SK-N-DZ (cell line): ENCODE measurements at places on chromosomes 1 and 21.

DNA sequence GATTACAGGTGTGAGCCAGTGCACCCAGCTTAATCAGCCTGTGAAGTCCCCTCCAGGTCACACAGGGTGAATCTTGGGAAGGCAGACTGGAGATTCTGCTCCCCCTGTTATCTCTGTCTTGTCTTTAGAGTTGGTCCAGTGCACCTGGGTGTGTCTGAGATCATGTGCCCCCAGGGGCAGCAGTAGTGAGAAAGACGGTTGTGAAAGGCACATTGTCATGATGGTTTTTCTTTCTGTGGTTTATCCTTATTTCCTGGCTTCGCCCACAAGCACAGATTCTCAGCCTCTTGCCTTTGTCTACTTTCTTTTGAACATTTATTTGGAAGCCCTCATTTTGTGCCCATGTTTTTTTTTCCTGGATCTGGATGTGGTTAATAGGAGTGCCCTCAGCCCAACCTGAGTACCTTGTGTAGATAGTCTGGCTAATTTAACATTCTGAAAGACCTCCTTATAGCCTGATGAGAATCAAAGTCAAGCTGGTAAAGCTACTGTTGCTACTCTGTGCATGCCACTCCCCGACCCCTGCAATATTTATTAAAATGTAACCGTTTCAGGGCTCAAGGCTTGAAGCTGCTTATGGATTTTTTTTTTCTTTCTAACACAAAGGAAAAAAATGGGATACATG is 23.7 kb downstream of the UCK2 start:
- no peak for DNase-seq

DNA sequence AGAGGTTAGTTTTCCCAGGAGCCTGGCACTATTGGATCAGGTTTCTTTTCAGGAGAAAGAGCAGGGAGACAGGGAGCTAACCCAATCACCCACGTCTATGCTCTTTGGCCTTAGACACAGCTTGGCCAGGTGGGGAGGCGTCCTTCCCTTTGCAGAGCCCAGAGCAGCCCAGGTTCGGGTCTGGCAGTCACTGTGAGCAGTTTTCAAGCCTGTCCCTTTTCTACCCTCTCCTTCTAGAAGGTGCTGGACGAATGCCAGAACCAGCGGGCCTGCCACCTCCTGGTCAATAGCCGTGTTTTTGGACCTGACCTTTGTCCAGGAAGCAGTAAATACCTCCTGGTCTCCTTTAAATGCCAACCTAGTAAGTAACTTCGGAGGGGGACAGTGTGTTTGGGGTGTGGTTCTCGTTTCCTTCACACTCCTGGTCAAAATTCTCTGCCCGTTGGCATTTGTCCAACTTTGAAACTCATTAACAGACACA is 44.9 kb downstream of the EVA1C start:
- DNase-seq, result no peak

- DNase-seq, result no peak
These were observed 95.3 kb downstream of the BACH1 start for GRCh38 chr21:29394051-29394450.

DNA sequence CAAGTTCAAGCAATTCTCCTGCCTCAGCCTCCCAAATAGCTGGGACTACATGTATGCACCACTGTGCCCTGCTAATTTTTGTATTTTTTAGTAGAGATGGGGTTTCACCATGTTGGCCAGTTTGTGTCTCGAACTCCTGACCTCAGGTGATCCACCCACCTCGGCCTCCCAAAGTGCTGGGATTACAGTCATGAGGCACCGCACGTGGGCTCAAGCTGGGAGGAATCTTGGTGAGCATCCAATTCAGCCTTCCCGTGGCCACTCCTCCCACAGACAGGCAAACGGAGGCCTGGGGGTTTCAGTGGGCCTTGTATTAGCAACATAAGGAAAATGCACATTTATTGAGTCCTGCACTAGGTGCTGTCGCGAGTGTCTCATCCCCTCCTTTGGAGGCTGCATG is 24.5 kb upstream of the VWA5B1 start:
- no peak for DNase-seq

- no peak for DNase-seq
These were observed 217.6 kb downstream of the SDCCAG8 start for GRCh38 chr1:243473227-243474135.

GRCh38 chr1:208108213-208108608 is 136.0 kb downstream of the PLXNA2 start:
- no peak for DNase-seq

- no peak for DNase-seq
These were observed 32.7 kb downstream of the HSD17B7 start for GRCh38 chr1:162823231-162823630.

DNA sequence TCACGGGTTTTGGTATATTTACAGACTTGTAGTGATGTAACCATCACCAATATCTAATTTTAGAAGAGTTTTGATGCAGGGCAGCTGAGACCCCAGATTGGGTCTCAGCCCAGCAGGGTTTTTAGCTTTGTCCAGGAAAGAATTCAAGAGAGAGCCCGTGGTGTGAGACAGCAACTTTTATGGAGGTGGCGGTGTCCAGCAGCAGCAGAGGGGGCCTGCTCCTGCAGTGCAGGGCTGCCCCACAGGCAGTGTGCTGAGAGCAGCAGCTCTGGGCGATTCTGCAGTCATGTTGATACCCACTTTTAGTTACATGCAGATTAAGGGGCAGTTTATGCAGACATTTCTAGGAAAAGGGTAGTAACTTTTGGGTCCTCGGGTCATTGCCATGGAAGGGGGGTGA is 1.8 kb upstream of the EPHX1 start:
- DNase-seq, result no peak

GRCh38 chr1:36400514-36400824 is 2.8 kb upstream of the LSM10 start:
- no peak for DNase-seq

GRCh38 chr1:113147073-113147625 is 74.2 kb downstream of the LRIG2 start:
- peak; percentile 98 for DNase-seq

GRCh38 chr1:152960452-152961044 is 9.9 kb upstream of the SPRR4 start:
- DNase-seq, result no peak

GRCh38 chr21:43372663-43373361 is 54.1 kb downstream of the SIK1 start:
- no peak for DNase-seq

- DNase-seq, result no peak
These were observed 36.7 kb upstream of the RASAL2 start for GRCh38 chr1:178057141-178057765.

- DNase-seq, result no peak
These were observed 349.4 kb downstream of the NUF2 start for GRCh38 chr1:163670989-163671757.

- DNase-seq, result peak; percentile 43
These were observed 16.9 kb downstream of the TCEANC2 start for GRCh38 chr1:54070171-54070837.

DNA sequence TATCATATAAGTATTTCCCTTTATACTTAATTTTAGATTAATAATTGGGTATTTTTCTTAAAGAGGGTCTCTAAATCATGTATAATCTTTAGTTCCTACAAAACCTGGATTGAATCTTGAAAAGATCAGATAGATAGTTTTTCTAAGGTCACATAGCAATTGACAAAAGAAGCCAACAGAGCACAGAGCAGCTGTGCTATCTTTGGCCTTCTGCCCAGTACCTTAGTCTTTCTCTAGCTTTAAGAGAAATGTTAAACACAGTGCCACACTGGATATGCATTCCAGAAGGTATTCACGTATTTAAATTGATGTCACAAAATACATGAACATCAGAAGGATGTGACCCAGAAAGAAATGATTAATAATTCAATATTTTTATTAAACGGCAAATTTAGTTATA is 86.8 kb downstream of the C21orf91 start:
- no peak for DNase-seq

DNA sequence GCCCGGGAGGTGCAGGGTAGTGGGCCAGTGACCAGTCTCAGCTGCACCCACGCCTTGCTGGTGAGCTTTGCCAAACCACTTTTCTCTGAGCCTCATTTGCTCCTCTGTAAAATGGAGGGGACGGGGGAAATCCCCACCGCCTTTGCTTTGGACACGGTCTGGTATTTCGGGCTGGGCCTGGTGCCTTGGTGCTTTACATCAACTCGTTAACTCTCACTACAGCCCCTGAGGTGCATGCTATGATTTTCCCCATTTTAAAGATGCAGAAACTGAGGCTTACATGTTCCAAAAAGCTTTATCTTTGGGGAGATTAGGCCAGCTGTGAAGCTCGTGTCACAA is 116.1 kb upstream of the RUNX3 start:
- no peak for DNase-seq

DNA sequence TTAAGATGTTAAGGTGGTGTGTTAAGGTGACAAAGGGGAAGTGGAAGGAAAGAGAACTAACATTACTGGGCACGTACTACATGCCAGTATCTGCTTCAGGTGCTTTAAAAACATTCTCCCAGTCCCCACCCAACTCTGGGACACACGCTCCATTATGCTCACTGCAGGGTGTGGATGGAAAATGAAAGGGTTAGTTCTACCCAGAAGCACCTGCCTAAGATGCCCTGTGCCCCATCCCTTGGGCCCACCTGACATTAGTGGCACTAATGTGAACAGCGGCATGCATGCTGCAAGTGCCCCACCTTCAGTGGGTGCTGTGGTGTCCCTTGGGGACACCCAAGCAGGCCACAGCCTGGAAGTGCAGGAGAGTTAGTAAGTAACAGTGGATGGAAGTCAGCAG is 82.9 kb upstream of the CXADR start:
- no peak for DNase-seq

- DNase-seq, result no peak
These were observed 6.6 kb upstream of the SMIM12 start for GRCh38 chr1:34865981-34866761.

DNA sequence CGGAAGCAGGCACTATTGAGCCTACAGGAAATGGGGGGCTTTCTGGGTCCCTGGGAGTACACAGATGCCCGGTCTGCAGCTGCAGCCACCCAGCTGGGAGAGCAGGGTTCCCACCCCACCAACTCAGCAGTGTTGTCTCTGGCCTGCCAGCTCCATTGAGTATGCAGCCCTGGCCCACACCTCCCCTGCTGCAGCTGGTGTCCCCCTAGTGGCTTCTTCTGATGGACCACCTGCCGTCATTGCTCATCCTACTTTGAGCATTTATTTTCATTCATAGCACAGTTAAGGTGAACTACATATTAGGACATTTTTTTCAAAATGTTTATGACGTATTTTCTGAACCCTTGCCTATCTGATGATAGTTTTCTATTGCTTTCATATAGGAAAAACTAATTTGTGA is 189.8 kb upstream of the LYPLAL1 start:
- DNase-seq, result peak; percentile 43

GRCh38 chr1:3668585-3669300 is 16.4 kb downstream of the TP73 start:
- DNase-seq, result peak; percentile 56

DNA sequence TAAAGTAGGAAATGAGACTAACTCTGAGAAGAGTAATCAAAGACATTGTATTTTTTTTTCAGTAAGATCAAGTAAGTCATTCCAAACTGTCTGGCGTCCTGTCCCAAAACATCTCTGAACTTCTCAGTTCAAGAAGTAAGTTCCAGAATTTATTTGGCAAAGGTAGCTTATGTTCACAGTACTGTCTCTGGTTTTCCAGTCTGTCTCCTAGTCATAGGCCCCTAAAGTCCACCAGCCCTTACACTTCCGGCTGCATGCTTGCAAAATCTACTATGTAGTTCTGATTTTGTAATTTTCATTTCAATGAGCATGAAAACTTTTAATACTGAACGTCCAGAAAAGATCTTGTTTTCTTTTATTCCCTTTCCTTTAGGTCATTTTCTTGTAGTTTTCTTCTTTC is 61.4 kb upstream of the S1PR1 start:
- DNase-seq, result no peak

DNA sequence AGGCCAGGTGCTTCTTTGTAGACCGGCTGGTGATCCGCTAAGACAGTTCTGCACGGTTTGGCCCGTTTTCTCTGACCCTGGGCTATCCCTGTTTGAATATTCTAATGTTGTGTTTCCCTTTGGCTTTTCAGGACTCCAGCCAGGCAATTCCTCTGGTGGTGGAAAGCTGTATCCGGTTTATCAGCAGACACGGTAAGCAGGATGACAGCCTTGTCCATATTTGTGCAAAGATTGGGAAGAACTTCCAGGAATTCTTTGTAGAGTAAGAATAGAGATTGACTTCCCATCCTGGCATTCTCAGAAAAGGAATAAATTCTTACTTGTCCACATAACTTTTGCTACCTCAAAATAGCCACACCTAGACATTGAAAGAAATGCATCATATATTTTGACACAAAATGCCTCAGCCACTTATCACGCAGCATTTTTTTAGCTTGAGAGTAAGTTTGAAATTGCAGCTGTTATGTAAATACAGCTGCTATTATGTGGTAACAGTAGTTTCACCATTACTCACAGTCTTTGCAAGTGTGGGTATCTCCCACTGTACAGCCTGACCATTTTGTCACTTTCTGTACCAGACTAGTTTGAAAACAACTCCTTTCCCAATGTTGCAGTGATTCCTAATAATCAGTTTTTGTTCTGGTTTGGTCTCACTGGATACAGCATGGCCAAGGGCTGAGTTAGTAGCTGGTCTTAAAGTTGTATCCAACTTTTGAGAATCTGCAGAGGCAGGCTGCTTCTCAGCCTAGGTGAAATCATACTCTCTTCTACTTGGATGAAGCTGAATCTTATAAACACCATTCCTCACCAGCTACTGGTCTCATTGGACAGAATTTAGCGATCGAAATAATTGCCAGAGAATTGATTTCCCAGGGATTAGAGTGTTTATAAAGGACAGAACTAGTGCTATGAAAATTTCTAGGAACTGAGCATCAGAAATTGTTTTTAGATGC is 40.0 kb upstream of the IKBKE start:
- DNase-seq, result no peak

DNA sequence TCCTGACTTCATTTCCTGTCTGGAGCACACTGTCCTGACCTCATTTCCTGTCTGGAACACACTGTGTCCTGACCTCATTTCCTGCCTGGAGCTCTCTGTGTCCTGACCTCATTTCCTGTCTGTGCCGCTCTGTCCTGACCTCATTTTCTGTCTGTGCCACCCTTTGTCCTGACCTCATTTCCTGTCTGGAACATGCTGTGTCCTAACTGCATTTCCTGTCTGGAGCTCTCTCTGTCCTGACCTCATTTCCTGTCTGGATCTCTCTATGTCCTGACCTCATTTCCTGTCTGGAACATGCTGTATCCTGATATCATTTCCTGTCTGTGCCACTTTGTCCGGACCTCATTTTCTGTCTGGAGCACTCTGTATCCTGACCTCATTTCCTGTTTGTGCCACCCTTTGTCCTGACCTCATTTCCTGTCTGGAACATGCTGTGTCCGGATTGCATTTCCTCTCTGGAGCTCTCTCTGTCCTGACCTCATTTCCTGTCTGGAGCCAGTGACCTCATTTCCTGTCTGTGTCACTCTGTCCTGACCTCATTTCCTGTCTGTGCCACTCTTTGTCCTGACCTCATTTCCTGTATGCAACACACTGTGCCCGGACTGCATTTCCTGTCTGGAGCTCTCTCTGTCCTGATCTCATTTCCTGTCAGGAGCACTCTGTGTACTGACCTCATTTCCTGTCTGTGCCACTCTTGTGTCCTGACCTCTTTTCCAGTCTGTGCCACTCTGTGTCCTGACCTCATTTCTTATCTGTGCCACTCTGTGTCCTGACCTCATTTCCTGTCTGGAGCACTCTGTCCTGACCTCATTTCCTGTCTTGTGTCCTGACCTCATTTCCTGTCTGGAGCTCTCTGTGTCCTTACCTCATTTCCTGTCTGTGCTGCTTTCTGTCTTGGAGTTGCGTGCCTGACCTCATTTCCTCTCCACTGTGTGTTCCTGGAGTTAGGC is 27.6 kb downstream of the SKI start:
- DNase-seq, result peak; percentile 45

- DNase-seq, result peak; percentile 20
These were observed 33.5 kb upstream of the MACF1 start for GRCh38 chr1:39170731-39171667.
